Activated CD8-positive, alpha-beta memory T cell treated with anti-CD3 and anti-CD28 coated beads for 4 hours (primary cell): ENCODE measurements at places on chromosomes 2 and 18.

- no peak for DNase-seq
These were observed 21.3 kb upstream of the ALLC start for GRCh38 chr2:3636586-3637310.

GRCh38 chr2:118520246-118520645 is 327.2 kb downstream of the EN1 start:
- no peak for DNase-seq

- DNase-seq: no peak
These were observed 216.7 kb upstream of the STON1 start for GRCh38 chr2:48313036-48313877.

DNA sequence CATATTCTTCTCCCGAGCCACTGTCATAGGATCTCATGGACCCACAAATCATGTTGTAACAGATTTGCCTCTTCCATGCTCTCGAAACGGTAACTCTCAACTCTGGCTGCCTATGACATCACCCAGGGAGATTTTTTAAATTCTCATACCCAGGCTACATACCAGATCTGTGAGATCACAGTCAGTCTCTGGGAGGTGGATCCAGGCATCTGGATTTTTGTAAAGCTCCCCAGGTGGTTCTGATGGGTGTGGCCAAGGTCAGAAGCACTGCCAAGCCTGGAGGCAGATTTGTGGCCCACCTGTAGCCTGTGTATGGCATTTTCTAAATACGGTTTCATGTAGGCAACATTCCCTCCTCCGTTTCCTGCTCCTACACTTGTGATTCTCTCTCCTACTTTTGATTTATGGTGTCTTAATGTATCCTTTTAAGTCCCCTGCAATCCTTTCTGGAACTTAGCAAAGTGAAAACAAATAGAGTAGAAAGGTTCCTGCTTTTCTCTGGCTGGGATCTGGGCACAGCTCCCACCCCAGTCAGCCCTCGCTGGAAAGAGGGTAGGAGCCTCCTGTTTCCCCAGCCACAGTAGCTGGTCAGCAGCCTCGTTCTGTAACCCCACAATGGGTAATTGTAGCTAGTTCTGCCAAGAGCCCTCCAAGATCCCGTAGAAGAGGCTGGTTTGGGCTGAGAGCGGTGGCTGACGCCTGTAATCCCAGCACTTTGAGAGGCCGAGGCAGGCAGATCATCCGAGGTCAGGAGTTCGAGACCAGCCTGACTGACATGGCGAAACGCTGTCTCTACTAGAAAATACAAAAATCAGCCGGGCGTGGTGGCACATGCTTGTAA is 96.2 kb downstream of the KLHL29 start:
- DNase-seq: no peak

DNA sequence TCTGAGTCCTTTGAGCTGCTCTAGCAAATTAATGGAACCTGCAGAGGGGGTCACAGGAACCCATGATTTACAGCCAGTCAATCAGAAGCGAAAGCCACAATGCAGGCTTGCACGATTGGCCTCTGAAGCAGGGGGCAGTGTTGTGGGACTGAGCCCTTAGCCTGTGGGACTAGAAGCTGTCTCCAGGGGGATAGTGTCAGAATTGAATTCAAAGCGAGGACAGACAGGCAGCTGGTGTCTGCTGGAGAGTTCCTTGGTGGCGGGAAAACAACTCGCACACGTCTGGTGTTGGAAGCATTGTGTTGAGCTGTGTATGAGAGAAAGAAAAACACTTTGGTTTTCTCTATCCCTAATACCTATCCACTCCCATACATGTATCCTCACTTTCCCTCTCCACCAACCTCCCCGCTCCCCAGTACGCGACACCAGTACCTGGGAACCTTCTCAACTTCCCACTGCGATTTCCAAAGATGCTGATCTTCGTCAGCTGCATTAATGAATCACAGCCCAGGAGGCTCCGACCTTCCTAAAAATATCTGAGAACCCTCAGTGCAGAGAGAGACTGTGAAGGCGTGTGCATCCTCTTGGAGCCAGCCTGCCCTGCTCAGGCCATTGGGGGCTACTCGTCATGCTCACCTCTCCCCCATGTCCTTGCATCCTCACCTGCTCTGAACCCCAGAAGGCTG is 88.2 kb downstream of the HS1BP3 start:
- DNase-seq: no peak

DNA sequence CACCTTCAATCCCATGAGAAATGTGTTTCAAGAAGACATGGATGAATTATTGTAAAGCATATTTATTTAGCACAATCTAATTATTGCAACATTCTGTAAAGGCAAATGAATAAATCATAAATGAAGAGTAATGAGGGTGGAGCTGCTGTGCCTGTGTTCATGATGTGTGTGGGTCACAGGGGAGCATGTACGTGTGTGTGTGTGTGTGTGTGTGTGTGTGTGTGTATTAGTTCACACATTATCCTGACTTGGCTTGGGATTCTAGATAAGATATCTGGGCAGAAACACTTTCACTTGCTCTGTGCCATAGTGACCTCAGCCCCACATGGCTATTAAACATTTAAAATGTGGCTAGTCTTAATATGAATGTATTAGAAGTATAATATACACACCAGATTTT is 361.8 kb downstream of the ALK start:
- no peak for DNase-seq

DNA sequence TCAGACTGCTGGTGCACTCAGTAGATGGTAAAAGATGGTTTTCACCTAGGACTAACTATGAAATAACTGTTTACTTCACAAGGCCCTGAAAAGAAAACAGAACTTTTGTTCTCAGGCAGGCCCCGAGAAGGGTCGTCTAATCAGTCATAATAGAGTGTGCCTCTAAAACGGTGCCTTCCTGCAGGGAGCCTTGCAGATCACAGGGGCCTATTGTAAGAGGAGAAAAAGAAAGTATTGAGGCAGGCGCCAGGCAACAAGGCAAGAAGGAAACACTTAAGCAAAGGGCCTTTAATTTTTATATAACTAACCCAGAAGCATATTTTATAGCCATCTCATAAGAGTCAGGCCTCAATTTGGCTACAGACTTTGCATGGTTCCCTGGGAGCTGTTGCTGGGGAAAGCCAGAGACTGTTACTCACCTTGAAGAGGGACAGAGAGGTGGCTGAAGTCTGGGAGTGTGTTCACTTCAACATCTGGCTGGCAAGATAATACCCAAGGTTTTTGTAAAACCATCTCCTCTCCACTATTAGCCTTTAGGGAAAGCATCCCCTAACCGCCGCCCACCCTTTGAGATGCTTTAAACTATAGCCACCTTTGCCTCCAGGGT is 117.1 kb downstream of the PRPF40A start:
- DNase-seq: no peak
